ENCODE measurements at places on chromosomes 13 and 19.

DNA sequence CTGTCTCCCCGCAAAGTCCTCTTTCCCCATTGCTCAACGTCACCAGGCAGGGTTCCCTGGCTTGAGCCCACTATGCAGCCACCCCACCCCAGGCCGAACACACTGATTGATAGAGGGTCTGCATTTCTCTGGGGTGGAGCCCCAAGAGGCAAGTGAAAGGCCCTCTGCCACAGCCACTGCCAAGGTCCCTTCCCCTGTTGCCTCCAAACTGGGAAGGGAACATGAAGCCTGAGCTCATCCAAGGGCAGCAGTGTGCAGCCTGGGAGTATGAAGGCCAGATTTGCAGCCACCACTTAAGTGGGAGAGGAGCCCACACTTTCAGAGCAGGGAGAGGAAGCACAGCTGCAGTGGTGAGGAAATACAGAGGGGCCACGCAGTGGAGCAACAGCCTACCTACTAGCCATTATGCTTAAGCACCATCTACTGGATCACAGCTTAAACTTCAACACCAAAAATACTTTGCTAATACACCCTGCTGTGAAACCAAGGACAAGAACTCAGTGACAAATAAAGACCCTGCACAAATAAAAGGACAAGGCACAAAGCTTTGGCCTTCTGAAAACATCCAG, 48.6 kb downstream of the UBL3 start:
- DNase-seq, result no peak

DNA sequence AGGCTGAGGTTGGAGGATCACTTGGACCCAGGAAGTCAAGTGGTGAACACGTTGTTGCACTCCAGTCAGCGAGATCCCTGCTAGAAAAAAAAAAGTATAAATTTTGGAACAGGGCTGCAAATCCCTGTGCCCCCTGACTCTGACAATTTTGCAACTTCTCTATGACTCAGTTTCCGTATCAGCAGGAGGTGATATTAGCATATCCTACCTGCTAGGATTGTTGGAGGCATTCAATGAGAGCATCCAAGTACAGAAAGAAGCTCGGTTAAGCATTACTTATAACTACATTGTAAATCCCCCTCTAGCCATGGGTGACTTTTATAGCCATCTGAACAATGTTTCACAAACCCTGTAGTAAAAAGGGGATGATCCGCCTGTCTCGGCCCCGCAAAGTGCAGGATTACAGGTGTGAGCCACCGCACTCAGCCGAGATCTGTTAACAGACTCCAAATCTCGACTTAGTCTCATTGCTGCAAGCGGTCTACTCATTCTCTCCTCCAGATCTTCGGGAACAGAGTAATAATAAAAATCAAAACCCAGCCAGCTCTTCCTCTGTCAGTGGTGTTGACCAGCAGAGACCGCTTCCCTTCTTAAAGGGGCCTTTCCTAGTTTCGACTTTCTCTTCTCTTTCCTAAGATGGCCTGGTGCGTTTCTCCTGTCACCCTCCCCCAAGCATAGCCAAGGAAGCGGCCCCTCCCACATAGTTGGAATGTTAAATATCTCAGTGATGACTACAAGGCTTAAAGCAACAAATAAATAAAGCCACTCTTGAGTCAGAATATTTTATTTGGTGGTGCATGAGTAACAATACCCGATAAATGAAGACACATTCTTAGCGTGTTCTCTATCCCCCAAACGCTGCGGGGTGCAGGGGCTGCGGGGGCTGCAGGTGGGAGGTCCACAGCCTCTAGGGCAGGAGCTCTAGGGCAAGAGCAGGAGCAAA, 10.3 kb upstream of the BICRA start:
- no peak for DNase-seq

DNA sequence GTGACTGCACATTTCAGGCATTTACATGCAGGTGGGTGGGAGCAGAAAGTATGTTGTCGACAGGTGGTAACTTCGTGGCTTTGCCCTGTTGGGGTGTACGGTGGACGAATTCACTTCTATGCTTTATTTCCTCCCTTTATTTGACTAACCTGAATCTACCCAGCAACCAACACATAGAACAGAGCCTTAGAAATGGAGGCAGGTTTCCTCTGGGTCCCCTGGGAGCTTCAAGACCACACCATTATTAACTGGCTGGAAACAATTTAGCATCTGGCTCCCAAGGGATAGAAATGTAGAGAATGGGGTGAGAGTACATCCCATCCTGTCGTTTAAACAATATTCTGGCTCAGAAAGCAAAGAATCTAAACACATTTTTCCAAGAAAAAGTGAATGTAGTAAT, 244.4 kb downstream of the DLEU7 start:
- DNase-seq, result no peak

- no peak for DNase-seq
These were observed 336.5 kb downstream of the MZT1 start for GRCh38 chr13:72390909-72391308.

GRCh38 chr13:90591927-90592268, 755.6 kb upstream of the MIR17HG start:
- DNase-seq, result no peak

DNA sequence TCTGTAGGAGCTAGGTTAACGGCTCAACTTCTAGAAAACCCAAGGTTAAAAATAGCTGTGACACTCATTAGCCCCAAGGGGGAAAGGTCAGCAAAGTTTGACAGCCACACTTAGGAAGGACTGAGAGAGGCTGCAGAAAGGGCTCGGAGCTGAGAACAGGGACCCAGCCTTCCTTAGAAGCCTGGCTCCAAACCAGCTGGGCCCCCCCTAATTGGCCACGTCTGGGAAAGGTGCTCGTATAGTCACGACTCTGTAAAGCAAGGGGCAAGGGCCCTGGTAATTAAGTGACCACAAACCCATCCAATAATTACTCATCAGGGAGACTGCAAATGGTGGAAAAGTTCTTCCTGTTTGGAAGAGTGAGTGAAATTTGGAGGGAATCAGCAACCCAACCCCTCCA, 90.5 kb downstream of the RNASEH2B start:
- no peak for DNase-seq

DNA sequence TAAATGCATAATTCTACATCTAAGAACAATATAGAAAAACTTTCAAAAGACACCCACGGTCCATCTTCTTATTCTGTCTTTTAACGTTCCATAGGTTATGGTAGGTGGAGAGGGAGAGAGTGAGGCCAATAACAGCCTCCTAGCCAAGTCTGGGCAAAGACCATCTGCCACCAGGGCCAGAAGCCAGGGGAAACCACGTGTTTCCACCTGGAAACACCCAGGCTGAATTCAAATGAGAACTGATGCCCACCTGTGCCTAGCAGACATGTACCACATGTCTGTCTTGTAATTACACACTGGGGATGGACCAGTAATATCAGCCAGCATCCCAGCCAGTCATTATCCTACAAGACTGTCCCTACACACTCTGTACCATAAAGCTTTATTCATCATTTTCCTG, 1573.1 kb downstream of the EFNB2 start:
- DNase-seq, result no peak

DNA sequence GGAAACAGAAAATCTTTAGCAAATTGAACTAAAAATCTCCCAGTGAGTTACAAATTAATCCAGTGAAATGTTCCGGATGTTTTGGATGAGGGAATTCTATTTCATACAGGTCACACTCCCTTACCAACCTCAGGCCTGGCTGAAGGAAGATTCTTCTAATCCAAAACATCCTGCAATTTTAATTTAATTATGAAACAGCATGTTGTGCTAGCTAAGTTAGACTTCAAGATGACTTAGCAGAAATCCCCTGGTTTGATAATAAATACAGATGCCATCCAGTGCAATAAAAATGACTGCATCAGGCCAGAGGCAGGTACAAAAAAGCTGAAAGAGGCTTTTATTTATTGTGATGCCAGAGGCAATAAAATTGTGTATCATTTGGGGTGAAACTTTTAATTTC, 96.7 kb upstream of the CLDN10 start:
- no peak for DNase-seq

DNA sequence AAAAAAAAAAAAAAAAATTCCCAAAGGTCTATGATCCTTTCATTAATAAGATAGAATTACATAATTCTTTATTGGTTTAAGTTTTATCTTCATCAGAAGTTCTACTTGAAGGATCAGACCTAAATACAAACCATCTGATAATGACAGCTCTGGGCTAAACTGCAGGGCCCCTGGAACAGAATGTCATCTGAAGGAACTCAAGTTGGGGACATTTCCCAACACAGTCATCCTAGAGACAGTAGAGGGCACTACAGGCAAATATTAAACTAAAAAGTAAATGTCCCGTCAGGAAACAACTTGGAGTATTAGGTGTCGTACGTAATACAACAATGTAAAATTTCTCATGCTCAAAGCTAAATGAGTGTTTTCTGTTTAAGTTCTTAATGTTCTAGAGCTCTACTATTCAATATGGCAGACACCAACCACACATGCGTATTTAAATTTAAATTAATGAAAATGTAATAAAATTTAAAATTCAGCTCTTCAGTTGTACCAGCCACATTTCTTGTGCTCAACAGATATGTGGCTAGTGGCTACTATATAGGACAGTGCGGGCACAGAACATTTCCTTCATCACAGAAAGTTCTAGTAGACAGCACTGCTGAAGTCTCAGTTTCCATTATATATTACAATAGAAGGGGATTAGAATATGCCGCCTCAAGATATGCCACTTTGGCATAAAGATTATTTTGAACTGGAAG, 21.8 kb upstream of the NAXD start:
- DNase-seq, result no peak

DNA sequence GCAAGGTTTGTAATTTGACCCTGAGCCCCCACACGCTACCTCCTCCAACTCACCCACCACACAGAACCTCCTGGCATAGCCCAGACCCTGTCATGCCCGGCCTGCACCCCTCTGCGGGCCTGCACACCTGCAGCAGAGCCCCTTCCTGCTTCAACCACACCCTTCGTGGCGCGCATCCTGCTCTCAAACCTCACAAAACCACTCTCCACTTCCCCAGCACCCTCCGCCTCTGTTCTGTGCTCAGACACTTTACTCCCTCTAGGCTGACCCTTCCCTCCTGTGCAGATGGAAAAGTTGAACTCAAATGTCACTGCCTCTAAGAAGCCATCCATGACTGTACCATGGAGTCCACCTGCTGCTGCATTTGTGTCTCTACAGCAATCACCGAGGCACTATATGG, 28.5 kb downstream of the FAAP24 start:
- DNase-seq, result no peak

- no peak for DNase-seq
These were observed 16.1 kb upstream of the SACS start for GRCh38 chr13:23449398-23450162.

DNA sequence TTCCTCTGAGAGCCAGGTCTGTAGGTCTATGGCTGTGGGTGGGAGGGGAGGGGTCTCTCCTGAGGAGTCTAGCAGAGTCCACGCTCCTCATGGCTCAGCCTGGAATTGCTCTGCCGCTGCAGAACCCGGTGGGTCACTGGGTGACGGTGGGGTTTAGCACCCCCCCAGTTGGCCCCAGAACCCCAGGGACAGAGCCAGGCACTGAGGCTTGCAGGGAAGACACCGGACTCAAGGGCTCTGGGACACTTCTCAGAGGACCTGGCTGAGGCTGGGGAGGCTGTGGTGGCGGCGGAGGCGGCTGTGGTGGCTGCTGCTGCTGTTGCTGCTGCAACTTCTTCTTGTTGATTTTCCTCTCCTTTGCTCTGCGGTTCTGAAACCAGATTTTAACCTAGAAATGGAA, 6.1 kb downstream of the CDX2 start:
- no peak for DNase-seq

DNA sequence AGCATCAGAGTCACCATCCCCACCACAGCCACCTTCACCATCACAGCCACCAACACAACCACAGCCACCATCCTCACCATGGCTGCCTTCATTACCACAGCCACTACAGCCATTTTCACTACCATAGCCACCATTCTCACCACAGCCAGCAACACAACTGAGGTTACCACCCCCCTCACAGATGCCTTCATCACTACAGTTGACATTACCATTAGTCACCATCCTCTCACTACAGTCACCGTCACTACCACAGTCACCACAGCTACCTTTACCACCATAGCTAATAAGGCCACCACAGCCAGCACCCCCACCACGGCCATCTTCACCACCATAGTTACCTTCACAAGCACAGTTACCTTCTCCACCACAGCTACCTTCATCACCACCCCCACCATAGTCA, 269.6 kb downstream of the DNAJC15 start:
- no peak for DNase-seq
